ENCODE measurements at places on chromosomes 6 and 20.

- DNase-seq, result no peak
Measured at GRCh38 chr6:41446907-41447545, 99.2 kb upstream of the FOXP4 start.

DNA sequence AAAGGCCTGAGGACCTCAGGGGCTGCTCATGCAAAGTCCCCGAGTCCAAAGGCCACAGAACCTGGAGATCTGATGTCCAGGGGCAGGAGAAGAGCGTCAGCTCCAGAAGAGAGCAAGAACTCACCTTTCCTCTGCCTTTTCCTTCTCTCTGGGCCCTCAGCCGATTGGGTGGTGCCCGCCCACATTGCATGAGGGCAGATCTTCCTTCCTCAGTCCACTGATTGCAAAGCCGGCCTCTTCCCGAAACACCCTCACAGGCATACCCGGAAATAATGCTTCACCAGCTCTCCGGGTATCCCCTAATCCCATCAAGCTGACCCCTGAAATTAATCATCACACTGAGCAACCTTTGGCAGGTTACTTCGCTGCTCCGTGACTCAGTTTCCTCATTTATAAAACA is 33.4 kb downstream of the SPDEF start:
- no peak for DNase-seq

DNA sequence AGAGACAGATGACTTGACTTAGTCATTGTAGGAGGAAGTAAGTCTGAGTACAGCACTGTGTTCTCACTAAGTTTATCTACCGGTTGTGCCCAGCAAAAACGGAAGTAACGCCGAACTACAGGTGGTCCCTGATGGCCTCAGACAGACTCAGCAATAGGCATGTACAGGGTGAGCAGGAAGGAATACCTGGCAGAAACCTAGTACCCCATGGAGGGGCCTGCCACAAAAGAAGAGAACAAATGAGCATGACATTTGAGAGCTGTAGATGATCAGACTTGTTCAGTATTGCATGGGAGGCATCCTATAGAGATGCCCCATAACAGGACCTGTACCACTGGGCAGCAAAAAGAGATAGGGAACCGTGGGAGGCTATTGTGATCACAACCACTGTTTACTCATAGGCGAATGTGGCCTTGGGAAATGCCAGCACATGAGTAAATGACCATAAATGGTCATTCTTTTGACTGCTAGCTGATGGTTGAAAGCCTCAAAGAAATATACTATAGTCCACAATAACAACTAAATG is 106.4 kb upstream of the TAB2 start:
- DNase-seq, result no peak

- DNase-seq, result no peak
Measured at GRCh38 chr6:160156842-160157241, 35.2 kb downstream of the SLC22A1 start.

GRCh38 chr6:153145591-153145990 is 14.5 kb upstream of the RGS17 start:
- no peak for DNase-seq

- no peak for DNase-seq
Measured at GRCh38 chr6:159400826-159401225, 231.6 kb downstream of the FNDC1 start.

DNA sequence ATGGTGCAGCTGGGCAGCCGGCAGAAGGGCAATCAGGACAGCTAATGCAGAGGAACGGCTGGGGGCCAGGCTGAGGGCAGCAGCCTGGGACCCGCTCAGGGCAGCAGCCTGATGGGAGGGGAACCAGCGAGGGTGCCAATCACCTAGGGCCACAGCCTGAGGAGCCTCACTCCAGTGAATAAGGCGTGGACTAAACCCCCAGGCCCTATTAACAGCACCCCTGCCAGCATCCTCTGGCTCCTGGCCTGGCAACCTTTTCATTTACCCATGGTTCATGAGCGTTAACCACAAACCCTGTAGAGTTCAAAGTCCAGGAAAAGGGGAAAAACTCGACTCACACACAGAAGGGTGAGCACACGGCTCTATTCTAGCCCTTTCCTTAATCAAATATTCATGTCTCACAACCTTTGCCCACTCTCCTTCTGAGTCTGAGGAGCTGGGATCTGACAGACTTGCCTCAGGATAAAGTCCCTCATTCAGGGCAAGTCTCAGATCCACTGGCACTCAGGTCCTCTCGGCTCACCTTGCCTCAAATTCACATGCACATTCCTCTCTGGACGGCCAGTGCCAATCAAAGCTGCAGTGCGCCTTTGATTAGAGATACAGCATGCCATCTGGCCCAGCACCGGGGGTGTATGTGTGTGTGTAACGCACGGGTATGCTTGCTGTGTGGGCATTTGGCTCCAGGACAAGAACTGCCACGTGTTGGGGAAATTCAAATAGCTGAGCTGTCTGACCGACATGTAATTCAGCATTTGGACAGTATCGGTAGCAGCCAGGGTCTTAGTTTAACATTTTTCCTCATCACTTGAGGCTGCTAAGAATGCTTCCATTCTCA is 86.9 kb upstream of the TRAF3IP2 start:
- no peak for DNase-seq

GRCh38 chr20:52809003-52809402 is 163.2 kb upstream of the TSHZ2 start:
- DNase-seq, result no peak

- no peak for DNase-seq
Measured at GRCh38 chr20:36824142-36824940, 50.8 kb upstream of the DSN1 start.

DNA sequence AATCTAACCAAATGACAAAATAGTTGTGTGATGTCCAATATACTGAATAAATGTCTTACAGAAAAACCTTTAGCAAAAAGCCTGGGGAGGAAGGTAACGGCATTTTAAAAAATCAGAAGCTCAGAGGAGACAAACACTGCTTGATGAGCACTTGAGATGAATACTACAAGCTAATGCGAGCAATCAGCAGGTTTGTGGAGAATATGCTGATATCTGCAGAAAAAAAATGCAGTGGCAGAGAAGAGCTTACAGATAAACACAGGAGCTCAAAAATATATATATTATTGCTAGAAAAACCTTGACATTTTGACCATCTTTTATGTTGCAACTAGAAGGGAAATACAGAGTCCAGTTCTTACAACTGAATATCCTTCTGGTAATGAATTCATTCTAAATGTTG is 972.7 kb downstream of the KIF16B start:
- DNase-seq, result no peak

DNA sequence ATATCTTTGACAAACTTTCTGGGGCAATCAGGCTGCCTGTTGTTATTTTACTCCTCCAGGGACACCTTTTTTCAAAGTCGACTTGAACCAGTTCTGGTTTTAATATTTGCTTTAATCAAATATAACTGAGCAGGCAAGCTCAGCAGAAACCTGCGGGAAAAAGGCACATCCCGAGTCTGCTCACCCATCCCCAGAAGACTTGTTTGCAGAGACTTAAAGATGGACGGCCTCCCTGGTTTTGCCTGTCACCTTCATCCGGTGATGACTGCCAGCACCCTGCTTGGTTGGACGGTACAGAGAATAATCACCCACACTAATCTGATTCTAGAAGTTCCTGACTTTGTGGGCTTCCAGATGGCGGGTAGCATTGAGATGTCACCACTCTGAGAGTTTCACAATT is 36.8 kb downstream of the PPP1R3G start:
- DNase-seq, result no peak

DNA sequence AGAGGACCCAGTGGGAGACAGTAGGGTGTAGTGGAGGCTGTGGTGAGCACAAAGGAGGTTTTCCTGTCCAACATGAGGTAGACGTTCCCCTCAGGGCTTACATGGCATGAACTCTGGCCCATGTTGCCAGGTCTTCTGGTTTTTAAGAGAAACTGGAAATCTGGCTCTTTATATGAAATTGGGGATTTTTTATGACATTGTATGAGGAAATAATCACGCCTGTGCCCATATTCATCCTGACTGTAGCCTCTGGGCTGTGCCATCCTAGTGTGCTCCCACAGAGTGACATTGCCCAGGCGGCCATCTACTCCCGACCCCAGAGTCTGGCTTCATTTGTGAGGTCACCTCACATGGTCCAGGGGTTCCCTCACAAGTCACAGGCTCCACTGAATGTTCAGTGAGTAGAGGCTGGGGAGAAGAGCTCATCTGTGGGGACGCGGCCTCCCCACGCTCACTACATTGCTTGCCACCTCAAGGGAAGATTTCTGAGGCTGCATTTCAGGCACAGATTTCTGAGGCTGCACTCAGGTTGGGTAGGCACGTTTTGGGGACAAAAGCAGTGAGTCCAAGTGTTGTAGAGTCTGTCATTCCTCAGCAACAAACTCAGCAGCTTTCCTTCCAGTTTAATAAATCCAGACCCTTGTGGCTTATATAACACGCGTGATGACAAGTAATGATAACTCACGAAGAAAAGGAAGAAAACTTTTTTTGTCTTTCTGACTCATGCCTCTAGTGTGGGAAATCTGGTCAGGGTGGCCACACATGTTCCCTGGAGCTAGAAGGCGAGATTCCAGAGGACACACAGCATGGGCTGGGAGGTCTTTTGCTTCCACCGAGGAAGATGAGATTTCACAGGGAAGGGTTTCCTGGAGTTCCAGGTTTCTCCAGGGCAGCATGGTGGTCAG is 41.7 kb downstream of the SLC24A3 start:
- no peak for DNase-seq

GRCh38 chr20:53834062-53834442 is 236.3 kb downstream of the BCAS1 start:
- no peak for DNase-seq

DNA sequence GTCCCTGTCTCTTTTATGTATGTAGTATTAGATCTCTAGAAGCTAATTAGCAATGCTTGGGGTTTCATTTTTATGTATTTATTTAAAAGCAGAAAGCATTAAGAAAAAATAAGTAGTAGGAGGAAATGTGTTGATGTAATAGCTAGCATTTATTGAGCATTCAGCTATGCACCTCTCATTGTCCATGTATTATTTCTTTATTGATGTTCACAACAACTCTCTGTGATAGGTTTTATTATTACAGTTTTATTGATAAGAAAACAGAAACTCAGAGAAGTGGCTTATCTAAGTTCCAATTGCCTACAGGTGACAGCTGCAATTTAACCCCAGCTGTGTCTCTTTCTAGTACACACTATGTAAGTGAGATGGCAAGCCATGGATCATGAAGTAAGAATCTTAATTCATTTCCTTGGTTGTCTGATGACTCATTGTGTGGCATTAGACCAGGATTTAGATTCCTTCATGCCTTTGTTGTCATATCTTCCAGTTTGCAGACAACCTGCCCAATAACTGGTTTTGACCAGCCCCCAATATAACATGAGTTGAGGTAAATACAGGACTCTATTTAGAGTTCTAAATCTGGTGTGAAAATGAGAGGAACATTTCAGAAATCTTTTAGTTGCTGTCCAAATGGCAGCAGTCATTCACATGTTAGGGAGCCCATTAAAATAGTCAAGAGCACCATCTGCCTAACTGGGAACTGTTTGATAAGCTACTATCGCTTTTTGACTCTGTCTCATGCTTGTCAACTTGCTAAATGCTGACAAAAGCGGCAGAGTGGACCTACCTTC is 170.8 kb upstream of the PHACTR1 start:
- no peak for DNase-seq

DNA sequence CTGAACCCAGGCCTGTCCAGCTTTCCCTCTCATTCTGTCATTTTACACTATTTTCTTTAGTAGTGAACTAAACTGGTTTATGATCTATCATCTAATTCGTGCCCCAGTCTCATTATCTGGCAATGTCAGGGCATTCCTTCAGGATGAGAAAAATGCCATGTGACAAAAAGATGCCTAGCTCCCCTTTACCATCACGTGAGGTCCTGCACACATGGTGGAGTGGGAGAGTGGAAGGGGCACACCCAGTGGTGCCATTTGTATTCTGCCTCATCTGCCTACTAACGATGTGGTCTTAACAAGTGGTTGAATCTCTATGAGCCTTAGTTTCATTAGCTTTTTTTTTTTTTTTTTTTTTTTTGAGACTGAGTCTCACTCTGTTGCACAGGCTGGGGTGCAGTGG is 41.2 kb downstream of the CDC5L start:
- DNase-seq, result no peak

GRCh38 chr6:149857541-149857940 is 6.6 kb downstream of the LRP11 start:
- no peak for DNase-seq

- DNase-seq, result no peak
Measured at GRCh38 chr6:47064274-47064673, 22.1 kb upstream of the ADGRF1 start.

- DNase-seq, result no peak
Measured at GRCh38 chr6:123418071-123418470, 218.7 kb downstream of the TRDN start.

DNA sequence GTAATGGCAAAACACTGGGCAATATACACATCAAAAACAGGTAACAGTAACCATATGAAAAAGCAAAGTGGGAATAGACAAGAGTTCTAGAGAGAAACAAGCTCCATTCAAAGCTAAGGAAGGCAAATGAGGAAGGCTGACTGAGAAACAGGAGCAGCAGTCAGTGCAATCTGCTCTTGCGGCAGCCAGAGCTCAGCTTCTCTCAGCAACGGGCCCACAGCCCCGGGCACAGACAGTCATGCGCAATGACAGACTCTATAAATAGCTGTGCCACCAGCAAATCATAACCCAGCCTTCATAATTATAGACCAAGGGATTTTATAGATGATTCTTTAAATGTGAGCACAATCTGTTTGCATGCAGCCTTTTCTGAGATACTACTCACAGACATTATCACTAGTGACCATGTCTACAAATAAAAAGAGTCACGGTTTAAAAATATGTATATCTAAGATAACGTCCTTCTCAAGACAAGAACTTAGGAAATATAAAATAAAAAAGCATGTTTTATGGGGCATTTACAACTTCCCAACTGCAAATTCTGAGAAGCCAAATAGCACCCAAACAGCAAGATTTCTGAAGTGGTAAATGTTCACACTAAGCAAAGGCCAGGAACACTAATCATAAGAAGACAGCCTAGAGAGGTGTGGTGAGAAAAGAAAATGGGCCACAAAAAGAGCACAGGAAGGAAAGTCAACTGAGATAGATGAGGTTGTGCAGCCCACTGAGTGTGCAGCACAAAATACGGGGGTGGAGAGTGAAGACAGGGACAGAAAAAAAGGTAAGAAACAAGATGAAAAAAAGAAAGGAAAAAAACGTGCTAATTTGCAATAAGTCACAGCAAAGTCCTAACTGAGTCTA is 39.9 kb upstream of the BEND6 start:
- DNase-seq, result no peak

DNA sequence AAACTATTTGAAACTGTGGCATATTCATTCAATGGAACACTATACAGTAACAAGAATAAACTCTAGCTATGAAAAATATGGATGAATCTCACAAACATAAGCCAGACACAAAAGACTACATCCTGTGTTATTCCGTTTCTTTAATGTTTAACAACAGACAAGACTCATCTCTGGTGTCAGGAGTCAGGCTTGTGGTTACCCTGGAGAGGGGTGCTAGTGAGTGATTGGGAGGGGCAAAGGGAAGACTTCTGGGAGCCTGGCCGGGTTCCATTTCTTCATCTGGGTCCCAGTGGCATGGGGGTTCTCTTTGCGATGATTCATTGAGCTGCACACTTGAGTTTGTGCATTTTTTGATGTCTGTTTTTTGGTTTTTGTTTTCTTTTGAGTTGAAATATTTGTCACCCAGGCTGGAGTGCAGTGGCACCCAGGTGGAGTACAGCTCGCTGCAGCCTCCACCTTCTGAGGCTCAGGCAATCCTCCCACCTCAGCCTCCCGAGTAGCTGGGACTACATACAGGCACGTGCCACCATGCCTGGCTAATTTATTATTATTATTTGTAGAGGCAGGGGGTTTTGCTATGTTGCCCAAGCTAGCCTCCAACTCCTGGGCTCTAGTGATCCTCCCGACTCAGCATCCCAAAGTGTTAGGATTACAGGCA is 21.2 kb upstream of the TTPAL start:
- DNase-seq, result no peak
